Bone marrow (tissue), 2 donors: ENCODE measurements at places on chromosomes 3 and 15.
A peak's percentile ranks its signal among the peaks of the same experiment; 100 is the strongest.

DNA sequence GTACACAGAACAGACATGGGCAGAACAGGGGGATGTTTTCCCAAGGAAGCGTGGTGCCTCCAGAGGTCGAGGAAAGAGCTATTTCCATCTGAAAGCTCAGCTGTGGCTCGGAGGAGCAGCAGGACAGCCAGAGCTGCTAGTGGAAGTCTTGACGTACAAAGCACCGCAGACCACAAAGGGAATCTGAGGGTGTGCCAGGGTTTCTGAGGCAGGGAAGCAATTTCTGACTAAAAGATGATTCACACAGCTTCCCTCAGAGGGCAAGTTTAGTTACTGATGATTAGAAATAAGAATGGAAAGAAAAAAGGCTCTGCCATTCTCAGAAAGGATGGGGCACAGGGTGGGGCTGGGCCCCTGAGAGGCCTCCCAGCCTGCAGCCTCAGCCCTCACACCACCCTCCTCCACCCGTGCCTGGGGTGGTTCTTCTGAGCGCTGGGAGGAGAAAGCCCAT is 45.8 kb upstream of the SEC13 start:
- peak; percentile 32 for DNase-seq

DNA sequence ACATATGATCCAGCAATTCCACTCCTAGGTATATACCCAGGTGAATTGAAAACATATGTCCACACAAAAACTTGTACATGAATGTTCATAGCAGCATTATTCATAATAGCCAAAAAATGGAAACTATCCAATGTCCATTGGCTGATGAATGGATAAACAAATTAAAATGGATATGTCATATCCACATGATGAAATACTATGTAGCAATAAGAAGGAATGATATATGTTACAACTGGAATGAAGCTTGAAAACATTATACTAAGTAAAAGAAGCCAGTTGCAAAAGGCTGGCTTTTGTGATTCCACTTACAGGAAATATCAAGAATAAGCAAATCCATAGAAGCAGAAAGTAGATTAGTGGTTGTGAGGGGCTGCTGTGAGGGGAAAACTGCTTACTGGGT is 33.7 kb downstream of the BNC1 start:
- DNase-seq: no peak

GRCh38 chr3:14852058-14852594 is 33.4 kb downstream of the FGD5 start:
- DNase-seq: no peak

DNA sequence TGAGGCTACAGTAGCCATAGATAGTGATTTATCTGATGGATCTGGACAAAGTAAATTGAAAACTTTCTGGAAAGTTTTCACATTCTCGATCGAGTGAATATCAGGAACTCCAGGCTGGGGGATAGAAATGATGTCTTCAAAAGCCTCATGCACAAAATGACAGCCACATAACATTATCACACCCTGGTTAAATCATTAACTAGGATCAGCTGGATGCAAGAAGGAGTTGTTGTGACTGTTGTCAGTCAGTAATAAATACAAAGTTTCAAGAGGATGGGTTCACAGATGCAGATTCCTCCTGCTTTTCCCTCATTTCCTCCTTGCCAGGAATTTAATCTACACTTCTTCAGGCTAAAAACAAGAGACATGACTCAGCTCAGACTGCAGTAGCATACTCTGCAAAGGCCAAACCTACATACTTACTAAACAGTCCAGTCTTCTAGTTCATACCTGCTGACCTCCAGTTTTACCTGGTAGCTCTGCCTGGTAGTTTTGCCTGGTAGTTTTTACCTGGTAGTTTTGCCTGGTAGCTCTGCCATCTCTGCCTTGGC is 40.9 kb downstream of the C2CD4A start:
- DNase-seq: no peak

DNA sequence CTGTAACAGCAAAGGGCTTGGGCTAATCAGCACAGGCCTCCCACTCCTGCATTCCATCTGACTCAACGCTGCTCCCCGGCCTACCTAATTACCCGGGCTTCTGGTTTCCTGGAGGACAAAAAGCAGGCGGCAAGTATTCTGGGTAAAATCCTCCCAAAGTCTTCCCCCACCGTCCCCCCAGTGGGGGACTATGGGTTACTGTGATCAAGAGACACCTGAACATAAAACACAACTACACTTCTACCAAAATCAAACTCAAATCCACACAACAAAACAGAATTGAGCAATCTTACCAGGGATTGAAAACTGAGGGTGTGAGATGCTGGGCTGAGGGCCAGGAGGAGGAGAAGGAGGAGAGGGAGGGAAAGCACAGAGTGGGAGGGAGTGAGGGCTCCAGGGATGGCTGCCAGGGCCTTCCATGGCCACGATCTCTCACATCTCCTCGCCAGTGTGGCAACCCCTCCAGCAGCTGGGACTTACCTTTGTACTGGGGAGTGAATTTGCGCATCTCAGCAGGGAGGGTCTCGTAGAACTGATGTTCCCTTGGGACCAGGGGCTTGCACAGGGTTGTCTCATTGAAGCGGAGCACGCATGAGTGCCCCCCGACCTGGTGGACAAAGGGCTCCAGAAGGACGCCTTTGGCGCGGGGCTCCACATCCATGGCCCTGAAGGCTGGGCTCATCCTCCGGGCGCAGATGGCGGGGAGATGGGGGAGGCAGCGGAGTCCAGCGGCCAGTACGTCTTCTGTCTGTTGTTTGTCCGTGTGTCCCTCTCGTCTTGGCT is 9.1 kb upstream of the NCKIPSD start:
- DNase-seq: no peak

DNA sequence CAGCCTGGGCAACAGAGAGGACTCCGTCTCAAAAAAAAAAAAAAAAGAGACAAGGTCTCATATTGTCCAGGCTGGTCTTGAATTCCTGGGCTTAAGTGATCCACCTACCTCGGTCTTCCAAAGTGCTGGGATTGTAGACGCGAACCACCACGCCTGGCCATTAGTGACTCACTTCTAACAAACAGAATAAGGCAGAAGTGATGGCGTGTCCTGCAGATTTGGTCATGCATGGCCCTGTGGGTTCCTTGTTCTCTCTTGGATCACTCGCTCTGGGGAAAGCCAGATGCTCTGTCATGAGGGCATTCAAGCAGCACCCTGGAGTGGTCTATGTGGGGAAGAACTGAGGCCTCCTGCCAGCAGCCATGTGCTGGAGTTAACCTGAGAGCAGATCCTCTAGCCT is 27.4 kb upstream of the TJP1 start:
- DNase-seq: no peak
